ENCODE measurements at places on chromosomes 5 and 9.

DNA sequence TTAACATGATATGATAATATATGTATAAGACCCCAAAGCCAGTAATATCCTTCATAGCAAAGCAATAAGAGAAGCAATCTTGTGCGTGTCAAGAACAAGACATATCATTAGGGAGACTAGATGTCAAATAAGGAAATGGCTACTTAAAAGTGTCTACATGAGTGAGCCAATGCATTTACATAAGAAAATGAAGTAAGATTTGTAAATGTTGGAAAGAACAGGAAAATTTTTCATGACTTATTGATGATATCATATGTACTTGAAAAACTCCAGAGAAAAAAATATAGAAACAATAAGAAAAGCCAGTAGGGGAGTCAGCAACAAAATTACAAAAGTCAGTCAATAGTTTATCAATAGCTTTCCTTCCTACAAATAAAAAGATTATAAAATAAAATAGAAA, 13.8 kb upstream of the MCTP1 start:
- no peak for DNase-seq

DNA sequence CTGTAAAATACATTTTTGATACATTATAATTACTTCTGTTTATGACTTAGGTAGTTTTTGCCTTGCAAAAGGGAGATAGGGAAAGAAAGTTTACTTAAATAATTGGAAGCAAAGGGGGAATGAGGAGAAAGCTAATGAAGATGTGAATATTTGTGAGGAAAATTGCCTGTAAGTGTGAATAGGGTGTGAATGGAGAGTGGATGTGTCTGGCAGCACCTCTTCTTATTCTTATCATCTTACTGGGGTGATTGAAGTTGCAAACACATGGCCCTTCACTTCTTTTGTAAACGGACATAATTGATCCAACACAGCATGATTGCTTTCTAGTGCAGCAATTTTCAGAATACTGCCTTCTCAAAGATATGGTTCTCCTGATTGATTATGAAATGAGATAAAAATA, 46.6 kb downstream of the PALM2AKAP2 start:
- DNase-seq = no peak

- DNase-seq = no peak
Observed at GRCh38 chr9:75054368-75055001, 26.4 kb upstream of the CARNMT1 start.

GRCh38 chr5:42985129-42986037, 54.7 kb downstream of the ANXA2R start:
- DNase-seq = no peak

- no peak for DNase-seq
Observed at GRCh38 chr5:139374909-139375308, 8.2 kb downstream of the SLC23A1 start.

- no peak for DNase-seq
Observed at GRCh38 chr5:109971968-109972367, 282.2 kb downstream of the MAN2A1 start.

GRCh38 chr9:10148796-10149195, 464.0 kb downstream of the PTPRD start:
- no peak for DNase-seq

DNA sequence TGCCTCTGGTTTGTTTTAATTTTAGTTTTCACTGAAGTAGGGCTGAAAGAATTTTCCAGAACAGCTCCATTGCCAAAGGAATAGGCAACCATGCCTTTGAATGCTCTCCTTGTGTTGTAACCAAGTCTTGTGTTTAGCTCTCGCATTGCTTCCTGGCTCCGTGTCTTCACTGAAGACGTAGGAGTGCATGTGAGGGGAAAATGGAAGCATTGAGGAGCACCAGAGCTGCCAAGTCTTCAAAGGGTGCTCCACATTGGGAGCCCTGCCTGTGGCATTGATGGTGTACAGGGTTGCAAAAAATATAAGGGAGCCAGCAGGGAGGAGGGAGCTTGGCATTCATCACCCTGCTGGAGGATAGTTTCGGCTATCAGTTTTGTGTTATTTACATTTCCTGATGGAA, 86.6 kb downstream of the NTRK2 start:
- no peak for DNase-seq

DNA sequence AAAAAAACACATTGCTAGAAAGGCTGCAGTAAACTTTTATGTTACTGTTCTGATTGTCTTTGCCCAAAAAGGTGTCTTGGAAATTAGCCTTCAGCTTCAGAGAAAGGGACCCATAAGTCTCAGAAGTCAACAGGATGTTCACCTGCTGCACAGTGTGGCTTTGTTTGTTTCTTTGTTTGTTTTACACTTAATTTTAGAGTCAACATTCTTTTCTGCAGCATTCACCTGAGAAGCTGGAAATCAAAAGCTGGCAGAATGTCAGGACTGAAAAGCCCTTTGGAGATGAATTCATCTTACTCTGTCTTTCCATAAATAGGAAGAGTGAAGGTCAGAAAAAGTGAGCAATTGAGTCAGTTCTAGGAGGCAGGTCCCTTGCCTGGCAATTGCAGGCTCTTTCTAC, 170.0 kb downstream of the PAPPA start:
- DNase-seq = no peak

GRCh38 chr9:134969156-134970045, 51.7 kb upstream of the FCN1 start:
- no peak for DNase-seq

DNA sequence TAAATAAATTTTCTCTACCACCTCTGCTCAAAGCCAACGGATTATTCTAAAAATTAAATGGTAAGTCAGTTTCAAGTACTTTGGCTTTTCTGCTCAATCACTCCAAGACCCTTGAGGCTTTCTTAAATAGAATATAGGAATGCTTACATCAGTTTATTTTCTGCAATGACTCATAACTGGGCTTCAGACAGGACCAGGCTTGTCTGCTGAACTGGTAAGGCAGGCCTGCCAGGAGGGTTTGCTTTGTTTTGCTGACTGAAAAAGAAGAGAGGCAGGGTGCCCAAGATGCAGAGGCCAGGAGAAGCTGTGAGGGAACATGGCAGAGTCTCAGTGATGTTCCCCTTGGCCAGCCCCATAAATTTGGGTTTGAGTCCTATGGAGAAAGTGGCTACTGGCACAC, 60.3 kb upstream of the EPB41L4A start:
- no peak for DNase-seq

GRCh38 chr9:95029288-95029687, 288.2 kb downstream of the FANCC start:
- no peak for DNase-seq

Measured in nucleus accumbens (tissue), 56 donors.